ENCODE measurements at places on chromosomes 5 and 9. TPM values are rescaled to one million over a fixed set of nuclear protein-coding genes. Genes with fewer than 3 reads are reported as not detected.
A peak's percentile ranks its signal among the peaks of the same experiment; 100 is the strongest.

Gene PFN3
- not detected for polyA plus RNA-seq

GRCh38 chr5:140011297-140011802 lies 31.7 kb downstream of the NRG2 start:
- DNase-seq: no peak

DNA sequence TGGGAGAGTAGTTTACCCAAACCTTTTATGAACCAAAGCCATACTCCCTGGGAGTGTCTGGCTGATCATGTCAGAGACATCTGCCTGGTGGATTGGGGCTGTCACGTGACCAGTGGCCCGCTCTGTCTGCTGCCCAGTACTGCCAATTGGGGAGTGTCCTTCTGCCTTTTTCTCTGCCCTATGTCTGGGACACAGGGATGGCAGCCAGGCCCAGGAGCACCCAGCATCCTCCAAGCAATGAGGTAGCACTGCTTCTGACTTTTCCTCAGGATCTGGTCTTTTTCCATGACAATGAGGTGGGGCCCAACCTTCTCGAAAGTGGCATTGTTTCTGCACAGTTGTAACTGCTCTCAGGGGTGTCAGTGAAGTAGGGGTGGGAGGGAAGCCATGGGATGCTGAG lies 21.8 kb downstream of the DAPK1 start:
- no peak for DNase-seq

- no peak for DNase-seq
Observed at GRCh38 chr9:136668983-136669790, 6.5 kb downstream of the EGFL7 start.

DNA sequence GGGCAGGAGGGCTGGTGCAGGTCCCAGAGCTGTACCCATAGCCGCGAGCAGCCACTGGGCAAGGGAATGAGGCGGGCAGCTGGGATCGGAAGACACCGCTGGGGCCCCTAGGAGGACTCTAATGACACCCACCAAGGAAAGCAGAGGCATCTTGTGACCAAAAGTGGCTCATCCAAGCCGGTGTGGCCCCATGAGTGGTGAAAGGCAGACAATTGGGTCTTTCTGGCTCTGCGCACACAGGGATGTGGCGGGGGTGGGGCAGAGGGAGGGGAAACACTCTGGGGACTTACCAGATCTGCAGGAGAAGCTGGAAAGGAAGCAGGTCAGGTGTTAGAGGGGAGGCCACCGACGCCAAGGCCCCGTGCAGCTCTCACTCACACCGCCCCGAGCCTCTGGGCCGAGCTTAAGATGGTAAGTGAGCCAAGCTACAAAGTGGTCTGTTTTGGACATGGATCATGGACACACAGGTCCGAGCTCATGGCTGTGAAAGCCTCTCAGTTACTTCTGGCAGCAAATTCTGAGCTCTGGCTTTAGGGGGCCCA lies 42.3 kb upstream of the SARDH start:
- no peak for DNase-seq

Gene SPAG8
- 2.3 TPM for polyA plus RNA-seq

GRCh38 chr5:180815293-180815917 lies 12.8 kb upstream of the MGAT1 start:
- no peak for DNase-seq

DNA sequence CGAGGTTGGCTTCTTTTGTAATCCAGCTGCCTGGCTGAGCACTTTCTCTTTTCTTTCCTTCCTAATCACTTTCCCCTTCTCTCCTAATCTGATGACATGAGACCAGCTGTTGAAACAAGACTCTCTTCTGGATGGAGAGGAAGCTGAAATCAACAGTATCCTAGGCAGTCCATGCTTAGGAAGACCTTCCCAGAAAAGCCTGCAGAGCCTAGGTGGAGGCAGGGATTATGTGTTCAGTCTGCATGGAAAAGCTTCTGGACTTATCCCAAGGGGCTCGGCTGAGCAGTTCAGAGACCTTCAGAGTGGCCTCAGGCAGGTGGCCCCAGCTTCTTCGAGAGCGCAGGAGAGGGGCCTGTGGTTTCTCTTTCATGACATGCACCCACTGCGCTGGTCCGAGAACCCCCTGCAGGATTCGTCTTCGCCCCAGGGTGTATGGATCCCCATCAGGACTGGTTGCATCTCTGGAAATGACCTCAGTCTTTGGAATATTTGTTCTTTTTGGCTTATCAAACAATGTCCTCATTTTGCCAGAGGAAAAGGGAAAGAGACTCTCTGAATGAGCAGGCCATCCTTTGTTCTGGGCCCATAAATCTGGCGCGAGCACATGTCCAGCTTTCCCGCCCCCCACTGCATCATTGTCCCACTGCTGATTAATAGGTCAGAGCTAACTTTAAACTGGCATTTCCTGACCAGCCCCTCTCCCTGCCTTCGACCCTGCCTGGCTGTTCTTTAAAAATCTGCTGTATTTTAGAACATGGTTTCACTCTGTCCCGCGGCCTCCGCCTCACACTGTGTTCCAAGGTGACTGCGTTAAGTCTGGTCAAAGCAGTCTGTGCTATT lies 177.9 kb upstream of the KLF4 start:
- DNase-seq: peak; percentile 70

Gene PMPCA
- 35.3 TPM for polyA plus RNA-seq

- no peak for DNase-seq
Observed at GRCh38 chr9:127927988-127928675, 2.4 kb downstream of the PIP5KL1 start.

- no peak for DNase-seq
Observed at GRCh38 chr5:164346785-164347630, 841.6 kb downstream of the MAT2B start.

- no peak for DNase-seq
Observed at GRCh38 chr5:167853421-167853820, 438.0 kb upstream of the WWC1 start.

Gene GHR
- 20.0 TPM for polyA plus RNA-seq

GRCh38 chr5:65840071-65840470 lies 86.3 kb upstream of the ERBIN start:
- no peak for DNase-seq

DNA sequence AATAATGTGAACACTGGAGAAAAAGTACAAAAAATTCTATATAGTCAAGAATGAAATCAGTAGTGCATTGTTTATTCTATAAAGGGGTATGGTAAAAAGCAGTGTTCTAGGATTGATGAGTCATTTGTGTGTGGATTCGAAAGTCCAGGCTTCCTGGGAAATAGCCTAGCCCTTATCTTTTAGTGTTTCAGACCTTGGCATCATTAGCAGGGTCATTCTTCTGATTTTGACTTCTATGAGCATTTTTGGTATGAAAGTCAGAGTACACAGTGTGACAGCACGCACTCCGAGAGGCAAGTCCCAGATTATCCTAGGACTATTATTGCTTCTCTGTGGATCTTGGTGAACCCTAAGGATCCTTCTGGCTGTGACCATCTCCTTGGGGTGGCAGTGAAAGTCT lies 16.9 kb downstream of the PCSK5 start:
- no peak for DNase-seq

Gene CDO1
- polyA plus RNA-seq: 15.6 TPM

Gene AK8
- 0.37 TPM for polyA plus RNA-seq

GRCh38 chr5:79236362-79236969 lies 535 bp downstream of the JMY start:
- DNase-seq: no peak

GRCh38 chr5:67875601-67876000 lies 340.0 kb upstream of the PIK3R1 start:
- no peak for DNase-seq

DNA sequence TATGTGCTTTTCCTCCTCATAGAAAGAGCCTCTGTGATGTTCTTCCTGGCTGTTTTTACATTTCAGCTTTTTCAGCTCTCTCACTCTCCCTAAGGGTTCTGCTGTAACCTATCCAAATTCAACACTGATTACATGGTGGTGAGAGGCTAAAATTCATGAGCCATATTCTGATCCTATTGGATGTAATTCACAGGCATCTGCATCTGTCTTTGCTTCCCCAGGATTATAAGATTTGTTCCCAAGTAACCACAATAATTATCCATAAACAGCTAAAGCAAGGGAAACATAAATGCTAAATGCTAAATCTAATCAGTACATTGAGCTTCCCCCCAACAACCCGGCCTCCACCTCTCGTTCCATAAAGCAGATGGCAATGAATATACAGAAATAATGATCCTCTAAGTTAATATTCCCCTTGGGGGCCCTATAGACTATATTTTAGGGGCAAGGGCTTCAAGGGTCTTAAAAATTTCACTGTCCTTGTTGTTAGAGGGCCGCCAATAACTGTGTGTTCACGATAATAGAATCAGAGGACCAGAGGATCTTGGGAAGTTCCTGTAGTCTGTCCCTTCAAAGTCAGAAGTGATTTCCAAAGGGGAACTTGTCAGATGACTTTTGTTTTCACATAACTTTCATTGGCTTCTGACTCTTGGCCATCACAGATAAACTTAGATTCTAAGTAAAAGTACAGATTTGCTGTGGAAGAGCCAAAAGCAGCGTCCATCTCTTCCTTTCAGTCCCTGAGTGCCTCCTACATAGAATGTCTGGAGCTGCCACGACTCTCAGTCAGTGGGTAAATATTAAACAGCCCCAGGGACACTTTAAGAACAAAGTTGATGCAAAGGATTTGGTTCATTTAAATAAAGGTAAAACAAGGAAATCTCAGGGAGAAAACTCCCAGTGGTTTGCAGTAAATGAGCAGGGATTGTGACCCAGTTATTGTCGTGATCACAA lies 125.6 kb downstream of the ALDH1A1 start:
- peak; percentile 93 for DNase-seq

- no peak for DNase-seq
Observed at GRCh38 chr5:931570-932145, 39.0 kb downstream of the TRIP13 start.

Gene PTPRD
- polyA plus RNA-seq: 55.8 TPM

Gene FGF18
- polyA plus RNA-seq: 14.7 TPM

DNA sequence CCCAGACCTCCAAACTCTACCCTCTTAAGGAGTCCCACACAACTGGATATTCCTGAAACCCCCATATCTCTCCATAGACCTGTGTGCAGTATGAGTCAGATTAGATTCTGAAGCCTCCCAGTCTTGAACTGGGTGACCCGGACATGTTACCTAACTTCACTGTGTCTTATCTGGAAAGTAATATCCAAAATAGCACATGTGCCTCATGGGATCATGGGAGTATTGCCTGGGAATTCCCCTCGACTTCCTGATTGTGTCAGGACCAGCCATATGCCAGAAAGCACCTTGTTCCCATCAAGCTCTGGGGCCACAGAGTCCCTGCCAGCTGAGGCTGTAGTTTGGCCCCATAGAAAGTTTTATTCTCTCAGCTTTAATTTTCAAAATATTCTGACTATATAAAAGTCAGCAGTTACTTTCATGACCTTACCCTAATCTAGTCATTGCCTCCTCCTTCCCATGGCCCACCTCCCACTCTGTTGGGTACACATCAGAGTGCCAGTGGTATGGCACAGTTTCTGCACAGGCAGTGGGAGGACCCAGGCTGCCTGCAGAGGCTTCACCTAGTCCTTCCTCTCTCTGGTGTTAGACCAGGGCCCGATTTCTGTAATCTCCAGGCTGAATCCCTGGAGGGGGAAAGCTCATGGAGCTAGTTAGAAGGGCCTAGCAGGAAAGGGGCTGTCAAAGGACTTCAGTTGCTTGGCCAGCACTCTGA lies 19.5 kb upstream of the B4GALT1 start:
- no peak for DNase-seq
